ENCODE measurements at places on chromosomes 12 and 14. TPM values are rescaled to one million over a fixed set of nuclear protein-coding genes. Genes with fewer than 3 reads are reported as not detected.

DNA sequence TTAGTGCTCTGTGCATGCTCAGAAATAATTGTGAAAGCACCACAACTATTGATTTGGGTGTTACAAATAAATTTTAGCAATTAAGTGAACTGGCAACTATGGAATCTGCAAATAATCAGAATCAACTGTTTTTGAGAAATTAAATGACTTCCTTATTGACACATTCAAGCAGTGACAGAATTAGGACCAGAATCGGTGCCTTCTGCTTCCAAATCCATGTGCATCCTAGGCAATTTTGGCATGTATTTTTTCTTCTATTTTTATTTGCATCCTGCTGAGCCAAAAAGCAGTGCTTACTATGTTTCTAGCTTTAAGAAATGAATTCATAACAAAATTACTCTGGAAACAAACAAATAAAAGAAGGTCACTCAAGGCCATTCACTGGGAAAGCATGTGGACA is 408.2 kb downstream of the GXYLT1 start:
- DNase-seq: no peak

HOXC4 gene
- total RNA-seq: 3.5 TPM

DNA sequence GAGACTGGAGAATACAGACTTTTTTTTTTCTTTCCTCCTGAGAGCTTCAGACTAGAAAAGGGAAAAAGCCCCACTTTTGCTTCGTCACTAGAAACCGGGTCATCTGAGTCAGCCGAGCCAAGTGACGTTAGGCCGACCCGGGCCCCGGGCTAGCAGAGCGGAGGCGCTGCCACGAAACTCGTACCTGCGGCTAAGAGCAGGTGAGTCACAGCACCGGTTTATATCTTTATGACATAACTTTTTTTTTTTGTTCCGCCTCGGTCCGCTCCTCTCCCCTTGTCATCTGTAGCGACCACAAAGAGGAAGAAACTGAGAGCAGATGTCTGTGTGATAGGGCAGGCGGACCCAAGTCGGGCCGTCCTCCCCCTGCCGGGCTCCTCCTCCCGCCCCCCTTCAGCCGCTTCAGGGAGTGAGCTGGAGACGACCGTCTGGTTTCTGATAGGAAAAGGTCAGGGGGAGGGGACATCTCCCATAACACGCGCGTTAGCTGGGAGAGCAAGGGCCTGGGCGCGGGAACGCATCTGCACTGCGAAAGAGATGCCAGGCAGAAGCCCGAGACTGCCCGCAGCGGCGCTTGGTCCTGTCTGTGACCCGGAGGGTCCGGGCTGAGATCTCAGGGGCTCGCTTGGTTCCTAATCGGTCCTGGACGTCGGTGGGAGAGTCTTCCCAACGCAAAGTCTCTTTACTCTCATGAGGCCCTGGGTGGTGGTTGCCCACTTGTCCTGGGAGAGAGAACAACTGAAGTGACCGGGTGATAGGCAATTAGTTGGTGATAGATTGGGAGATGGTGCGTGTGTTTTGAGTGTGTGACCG is 586 bp downstream of the TTC6 start:
- DNase-seq: no peak

PTPRO gene
- total RNA-seq: 3.0 TPM

EML1 gene
- 34.1 TPM for total RNA-seq

DNA sequence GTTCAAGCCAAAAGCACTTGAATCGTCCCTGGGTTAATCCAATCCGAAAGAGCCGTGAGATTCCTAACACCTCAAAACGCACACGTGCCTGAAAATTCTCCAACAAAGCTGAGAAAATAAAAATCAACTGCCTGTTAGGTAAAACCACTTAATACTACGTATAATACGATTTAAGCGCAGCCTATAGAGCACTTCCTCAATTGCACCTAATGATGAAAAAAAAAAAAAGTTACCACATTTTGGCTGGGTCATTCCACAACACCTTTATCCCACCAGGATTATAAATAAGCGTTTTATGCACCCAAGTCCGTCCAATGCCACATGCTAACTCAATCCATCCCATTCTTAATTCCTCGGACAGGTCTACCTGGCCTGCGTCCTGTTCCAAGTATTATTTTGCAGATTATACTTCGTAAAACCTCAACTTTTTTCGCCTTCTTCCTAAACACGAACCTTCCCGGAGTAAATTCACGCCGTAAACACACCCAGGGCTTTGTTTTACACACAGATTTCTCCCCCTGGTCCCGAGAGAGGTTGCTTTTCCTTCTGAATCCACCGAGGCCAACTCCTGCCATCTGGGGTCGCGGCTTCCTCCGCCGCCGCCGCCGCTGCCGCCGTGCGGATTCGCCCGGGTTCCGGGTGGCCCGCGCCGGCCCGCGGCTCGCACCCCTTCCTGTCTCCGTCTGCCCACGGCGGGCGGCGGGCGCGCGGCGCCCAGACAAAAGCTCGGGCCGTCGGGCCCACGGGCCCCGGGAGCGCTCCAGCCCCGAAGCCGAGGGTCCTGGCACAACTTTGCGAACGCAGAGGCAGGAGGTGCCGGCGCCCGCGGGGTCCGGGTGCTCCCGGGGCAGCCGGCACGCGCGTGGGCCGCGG is 66.2 kb downstream of the RNF34 start:
- no peak for DNase-seq

GRCh38 chr12:63010698-63011097 is 75.7 kb upstream of the PPM1H start:
- no peak for DNase-seq

GRCh38 chr14:92880851-92881250 is 42.1 kb upstream of the CHGA start:
- DNase-seq: no peak

COQ6 gene
- total RNA-seq: 31.4 TPM

BBOF1 gene
- 7.5 TPM for total RNA-seq

DNA sequence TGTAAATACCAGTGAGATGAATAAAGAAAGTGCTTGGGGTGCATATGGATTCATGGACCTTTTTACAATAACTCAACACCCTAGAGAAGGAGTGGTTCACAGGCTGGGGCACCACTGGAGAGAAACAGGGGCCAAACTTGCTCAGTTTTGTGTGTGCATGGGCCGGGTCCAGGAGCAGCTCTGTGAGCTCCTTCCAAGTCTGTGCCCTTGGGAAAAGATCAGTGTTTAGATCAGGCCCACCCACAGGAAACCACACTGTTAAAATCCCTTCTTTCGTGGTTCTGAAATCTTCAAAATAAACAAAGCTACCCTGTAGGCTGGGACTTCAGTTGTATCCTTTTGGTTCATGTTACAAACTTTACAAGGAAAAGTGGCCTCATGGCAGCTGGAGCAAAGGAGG is 156.1 kb upstream of the TMEM260 start:
- DNase-seq: no peak

DNA sequence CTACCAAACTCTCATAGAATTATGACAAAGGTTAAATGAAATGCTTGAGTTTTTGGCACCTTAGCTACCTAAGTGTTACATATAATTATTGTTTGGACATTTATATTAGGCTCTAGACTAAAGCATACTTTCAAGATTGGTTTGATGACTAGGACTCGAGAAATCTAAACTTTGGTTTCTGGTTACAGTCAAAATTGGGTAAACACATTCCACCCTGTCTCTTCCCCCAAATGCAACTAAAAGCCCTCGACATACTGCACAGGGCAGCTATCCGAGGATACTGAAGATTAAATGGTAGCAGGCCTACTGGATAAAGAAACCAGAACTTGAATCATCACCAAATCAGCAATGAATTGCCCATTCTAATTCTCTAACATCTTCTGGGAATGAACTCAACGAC is 369.1 kb downstream of the PRKD1 start:
- DNase-seq: no peak

DNA sequence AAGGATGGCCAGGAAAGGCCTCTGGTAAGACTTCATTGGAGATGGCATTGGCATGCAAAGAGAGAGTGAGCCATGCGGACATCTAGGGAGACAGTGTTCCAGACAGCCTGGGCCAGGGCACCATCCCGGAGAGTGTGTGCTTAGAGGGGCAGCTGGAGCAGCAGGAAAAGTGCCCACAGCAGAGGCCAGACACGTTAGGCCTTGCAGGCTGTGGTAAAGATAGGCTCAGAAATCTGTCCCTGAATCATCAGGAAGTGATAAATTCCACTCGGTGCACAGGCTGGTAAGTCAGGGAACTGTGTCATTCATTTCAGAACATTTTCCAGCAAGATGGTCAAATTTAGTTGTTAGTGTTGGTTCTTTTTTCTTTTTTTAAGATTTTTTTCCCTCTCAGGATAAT is 8.8 kb downstream of the GALNT16 start:
- DNase-seq: no peak

DNA sequence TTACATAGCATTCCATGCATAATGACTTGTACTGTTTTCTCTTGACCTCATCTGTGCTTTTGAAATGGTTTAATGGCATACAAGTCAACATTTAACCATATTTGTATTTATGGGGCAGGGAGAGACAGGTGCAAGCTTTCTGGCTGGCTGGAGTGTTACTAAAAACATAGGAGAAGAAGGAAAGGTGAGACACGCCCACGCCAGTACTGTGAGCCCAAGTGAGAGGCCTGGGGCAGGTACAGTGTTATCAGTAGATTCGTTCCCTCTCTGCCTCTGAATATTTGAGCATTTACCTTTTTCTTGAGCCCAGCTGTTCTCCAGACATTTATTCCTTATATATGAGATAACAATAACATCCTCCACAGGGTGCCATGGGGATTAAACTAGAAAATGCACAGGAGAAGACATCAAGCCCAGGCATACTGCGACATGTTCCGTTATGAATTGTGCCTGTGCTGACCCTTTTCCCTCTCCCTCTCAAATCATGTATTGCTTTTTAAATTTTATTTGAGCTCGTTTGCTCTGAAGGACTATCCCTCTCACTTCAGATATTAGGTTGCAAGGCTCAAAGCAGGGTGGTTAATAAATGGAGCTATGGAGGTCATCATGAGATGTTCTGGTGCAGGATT is 34.6 kb upstream of the TUBA1C start:
- DNase-seq: no peak

FAM222A gene
- total RNA-seq: 0.73 TPM

CCDC196 gene
- total RNA-seq: not detected

Data from ureter (tissue), 1 donor.